Liver (tissue), 10 donors: ENCODE measurements at places on chromosomes 13 and 19.

GRCh38 chr19:47350630-47351029, 1.5 kb downstream of the DHX34 start:
- DNase-seq, result no peak

GRCh38 chr19:41479757-41480191, 36.8 kb downstream of the ERICH4 start:
- DNase-seq, result no peak

- no peak for DNase-seq
These were observed 463.0 kb downstream of the TSHZ3 start for GRCh38 chr19:30886222-30886621.

DNA sequence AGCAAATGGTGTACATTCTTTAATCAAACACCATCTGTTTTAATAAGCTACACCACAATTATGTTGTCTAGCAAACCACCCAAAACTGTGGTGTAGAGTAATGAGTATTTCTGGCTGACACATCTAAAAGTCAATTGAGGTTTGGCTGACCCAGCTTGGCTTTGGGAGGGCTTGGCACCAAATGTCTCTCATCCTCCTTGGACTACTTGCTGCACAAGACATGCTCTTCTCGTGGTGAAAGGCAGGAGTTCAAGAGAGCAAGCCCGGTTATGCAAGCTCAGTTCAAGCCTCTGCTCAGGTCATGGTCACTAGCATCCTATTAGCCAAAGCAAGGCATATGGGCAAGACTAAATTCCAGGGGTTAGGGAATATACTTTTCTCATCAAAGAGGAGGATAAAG, 37.1 kb downstream of the LACC1 start:
- no peak for DNase-seq

DNA sequence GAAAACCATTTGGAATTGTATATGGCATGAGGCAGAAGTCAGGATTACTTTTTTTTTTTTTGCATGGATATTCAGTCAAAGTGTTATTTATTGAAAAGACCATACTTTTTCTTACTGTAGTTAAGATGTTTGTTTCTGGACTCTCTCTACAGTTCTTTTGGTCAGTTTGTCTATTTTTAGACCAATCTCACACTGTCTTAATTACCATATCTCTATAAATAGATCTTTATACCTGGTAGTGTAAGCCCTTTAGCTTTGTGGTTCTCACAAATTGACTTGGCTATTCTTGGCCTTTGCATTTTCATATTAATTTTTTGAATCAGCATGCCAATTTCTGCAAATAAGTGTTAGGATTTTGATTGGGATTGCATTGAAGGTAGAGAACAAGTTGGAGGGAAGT, 96.8 kb downstream of the MAB21L1 start:
- DNase-seq, result no peak

GRCh38 chr13:66926851-66927524, 303.1 kb downstream of the PCDH9 start:
- no peak for DNase-seq

DNA sequence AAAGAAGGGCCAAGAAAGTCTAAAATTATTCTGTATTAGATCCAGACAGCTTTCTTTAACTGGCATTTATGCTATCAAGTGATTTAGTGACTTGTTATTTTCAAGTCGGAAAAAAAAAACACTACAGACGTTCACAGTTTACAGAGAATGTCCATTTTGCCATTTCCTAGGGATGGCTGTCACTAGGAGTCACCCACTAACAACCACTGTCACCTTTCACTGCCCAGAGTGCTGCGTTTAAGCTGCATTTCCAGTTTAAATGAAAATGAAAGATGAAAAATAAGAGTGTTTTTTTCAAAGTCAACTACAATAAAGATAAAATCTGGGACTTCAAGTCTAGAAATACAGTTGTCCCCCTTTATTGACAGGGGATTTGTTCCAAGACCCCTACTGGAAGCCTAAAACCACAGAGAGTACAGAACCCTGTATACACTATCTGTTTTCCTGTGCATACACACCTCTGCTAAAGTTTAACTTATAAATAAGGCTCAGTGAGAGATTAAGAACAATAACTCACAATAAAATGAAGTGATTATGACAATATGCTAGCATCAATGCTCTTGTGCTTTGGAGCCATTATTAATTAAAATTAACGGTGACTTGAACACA, 112.5 kb downstream of the SACS start:
- DNase-seq, result no peak
